Heart left ventricle (tissue), 16 donors: ENCODE measurements at places on chromosomes 2 and 18.

- H3K27ac ChIP-seq = no peak overlapping the region
- no peak for DNase-seq
- no peaks in the 10 kb centered on the region for H3K36me3 ChIP-seq
- no peak overlapping the region for H3K4me3 ChIP-seq
- H3K4me1 ChIP-seq = no peaks in the 10 kb centered on the region
These were observed 17.3 kb upstream of the TRIM43 start for GRCh38 chr2:95574506-95574905.

- no peak overlapping the region for H3K27ac ChIP-seq
- no peaks in the 10 kb centered on the region for H3K36me3 ChIP-seq
- no peak for DNase-seq
- no peak overlapping the region for H3K4me3 ChIP-seq
- no peaks in the 10 kb centered on the region for H3K27me3 ChIP-seq
- no peaks in the 10 kb centered on the region for H3K4me1 ChIP-seq
These were observed 85.6 kb upstream of the DCC start for GRCh38 chr18:52254367-52254766.

DNA sequence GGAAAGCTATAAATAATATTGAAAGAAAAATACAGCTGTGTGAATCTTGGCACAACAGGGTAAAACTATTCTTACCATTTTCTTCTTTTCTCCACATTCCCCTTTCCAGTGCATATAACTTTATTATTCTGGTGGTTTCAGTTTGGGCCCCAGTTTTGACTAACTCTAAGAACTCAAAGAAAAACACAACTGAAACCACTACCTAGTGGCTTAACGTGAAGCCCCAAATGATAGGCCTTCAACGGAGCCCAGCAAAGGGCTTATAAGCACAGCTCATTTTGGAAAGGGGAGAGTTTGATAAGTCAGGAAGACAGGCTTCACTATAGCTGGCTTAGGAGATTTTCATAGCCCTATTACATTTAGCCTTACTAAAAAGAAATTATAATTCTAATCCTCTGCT, 62.4 kb downstream of the PPP1R1C start:
- no peak overlapping the region for H3K4me3 ChIP-seq
- H3K4me1 ChIP-seq = peaks cover 20% of the 10 kb centered on the region
- no peaks in the 10 kb centered on the region for H3K36me3 ChIP-seq
- H3K27ac ChIP-seq = no peak overlapping the region
- no peak for DNase-seq
- H3K27me3 ChIP-seq = no peaks in the 10 kb centered on the region

DNA sequence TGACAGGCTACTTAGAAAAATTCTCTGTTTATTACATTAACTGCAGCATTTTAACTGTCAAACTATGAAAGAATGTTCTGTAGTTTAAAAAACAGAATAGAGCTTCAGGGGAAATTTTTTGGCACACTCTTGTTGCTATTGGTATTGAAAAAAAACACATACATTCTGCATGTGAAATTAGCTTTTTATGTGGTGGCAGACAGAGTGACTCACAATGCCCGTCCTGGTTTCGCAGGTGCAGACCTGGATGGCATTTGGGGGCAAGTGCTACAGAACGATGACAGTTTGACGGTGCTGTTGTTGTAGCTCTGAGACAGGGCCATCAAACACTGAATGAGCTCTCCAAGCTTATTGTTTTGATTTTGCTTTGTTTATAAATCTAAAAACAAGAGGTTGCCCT, 105.0 kb upstream of the MAP3K20 start:
- no peaks in the 10 kb centered on the region for H3K27me3 ChIP-seq
- H3K36me3 ChIP-seq = no peaks in the 10 kb centered on the region

GRCh38 chr18:53441761-53442414, 782.6 kb downstream of the MBD2 start:
- no peaks in the 10 kb centered on the region for H3K4me1 ChIP-seq
- H3K4me3 ChIP-seq = no peak overlapping the region
- no peak overlapping the region for H3K27ac ChIP-seq
- H3K36me3 ChIP-seq = no peaks in the 10 kb centered on the region
- no peaks in the 10 kb centered on the region for H3K27me3 ChIP-seq
